T-helper 2 cell (primary cell): ENCODE measurements at places on chromosomes 7 and 10.

GRCh38 chr7:135659159-135659846 is 3.0 kb upstream of the STMP1 start:
- no peak for DNase-seq

GRCh38 chr10:79179164-79179956 is 110.6 kb downstream of the ZMIZ1 start:
- no peak for DNase-seq

DNA sequence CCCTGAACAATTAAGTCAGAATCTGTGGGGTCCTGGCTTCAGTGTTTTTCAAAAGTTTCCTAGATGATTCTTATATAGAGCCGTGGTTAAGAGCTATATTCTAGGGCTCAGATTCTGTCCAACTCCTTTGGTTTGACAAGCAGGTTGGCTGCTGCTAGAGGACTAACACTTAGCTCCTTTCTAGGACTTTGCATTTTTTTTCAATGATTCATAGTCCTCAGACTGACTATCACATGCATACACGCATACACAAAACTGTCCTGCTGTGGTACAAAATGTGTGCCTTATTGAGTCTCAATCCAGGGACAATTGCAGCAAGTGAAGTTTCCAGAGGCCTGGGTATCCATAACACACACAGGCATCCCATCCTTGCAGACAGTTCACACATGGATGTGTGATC is 392.0 kb downstream of the NRG3 start:
- DNase-seq = no peak

DNA sequence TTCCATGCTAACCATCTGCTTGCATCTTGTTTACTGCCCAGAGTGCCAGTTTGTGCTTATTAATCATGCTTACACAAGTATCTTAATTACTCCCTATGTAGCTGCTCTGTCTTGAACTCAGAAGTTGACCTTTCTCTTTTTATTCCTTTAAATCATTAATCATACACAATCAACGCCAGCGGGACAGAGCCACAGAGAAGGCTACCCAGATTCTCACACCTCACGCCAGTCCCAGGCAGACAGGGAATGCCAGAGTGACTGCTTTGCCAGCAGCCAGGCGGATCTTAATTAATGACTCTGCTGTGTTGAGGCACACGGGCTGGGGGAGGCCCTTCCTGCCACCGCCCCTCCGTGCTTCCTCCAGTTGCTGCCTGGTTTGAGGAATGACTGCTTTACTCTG is 229.4 kb downstream of the LRMDA start:
- DNase-seq = no peak
